ENCODE measurements at places on chromosomes 6 and 20.

- H3K4me3 ChIP-seq, result no peak overlapping the region
- no peaks in the 10 kb centered on the region for H3K27me3 ChIP-seq
- no peaks in the 10 kb centered on the region for H3K4me1 ChIP-seq
- no peaks in the 10 kb centered on the region for H3K36me3 ChIP-seq
- DNase-seq, result no peak
- no peak overlapping the region for H3K27ac ChIP-seq
Measured at GRCh38 chr6:91171754-91172462, 585.0 kb upstream of the MAP3K7 start.

- no peaks in the 10 kb centered on the region for H3K4me1 ChIP-seq
- no peaks in the 10 kb centered on the region for H3K36me3 ChIP-seq
- no peak overlapping the region for H3K27ac ChIP-seq
Measured at GRCh38 chr20:21389368-21389767, 8.0 kb downstream of the NKX2-4 start.

GRCh38 chr6:98458708-98459107 lies 375.7 kb upstream of the POU3F2 start:
- no peaks in the 10 kb centered on the region for H3K4me1 ChIP-seq
- no peak for DNase-seq
- H3K36me3 ChIP-seq, result no peaks in the 10 kb centered on the region

DNA sequence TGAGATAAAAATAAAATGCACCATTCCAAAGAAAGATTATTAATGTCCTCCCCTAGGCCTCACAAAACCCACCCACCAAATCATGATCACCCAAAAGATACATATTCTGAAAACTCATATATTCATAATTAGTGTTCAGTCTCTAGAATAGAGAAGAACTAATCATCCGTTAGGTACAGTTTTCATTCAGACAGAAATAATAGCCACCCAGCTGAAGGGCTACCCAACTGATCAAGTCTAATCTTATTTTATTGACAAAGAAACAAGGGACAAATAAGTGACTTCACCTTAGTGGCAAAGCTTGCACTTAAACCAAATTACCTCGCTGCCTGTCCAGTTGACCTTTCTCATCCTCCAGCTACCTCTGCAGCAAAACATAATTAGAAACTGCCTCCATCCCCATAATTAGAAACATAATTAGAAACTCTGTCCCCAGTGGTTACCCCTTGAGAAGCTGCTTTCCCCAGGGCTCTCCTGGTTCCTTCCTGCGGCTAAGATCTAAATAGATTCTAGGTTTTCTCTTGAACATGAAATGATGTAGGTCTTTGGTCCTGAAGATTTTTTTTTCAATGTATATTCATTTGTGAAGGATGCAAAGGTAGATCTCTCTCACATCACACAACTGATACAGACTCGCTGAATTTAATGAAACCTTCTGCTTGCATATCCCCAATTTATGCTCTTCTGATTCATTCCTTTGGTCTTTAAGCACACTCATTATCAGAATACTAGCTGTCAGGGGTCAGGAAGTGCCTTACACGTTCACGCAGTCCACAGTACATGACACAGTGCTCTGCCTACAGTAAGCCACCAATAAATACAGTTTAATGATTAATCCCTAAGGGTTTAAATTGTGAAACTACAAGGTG lies 46.3 kb downstream of the HBS1L start:
- peak overlapping the region; percentile 21 for H3K4me3 ChIP-seq
- H3K4me1 ChIP-seq, result peaks cover 88% of the 10 kb centered on the region
- peaks cover 8% of the 10 kb centered on the region for H3K36me3 ChIP-seq
- H3K27me3 ChIP-seq, result no peaks in the 10 kb centered on the region

DNA sequence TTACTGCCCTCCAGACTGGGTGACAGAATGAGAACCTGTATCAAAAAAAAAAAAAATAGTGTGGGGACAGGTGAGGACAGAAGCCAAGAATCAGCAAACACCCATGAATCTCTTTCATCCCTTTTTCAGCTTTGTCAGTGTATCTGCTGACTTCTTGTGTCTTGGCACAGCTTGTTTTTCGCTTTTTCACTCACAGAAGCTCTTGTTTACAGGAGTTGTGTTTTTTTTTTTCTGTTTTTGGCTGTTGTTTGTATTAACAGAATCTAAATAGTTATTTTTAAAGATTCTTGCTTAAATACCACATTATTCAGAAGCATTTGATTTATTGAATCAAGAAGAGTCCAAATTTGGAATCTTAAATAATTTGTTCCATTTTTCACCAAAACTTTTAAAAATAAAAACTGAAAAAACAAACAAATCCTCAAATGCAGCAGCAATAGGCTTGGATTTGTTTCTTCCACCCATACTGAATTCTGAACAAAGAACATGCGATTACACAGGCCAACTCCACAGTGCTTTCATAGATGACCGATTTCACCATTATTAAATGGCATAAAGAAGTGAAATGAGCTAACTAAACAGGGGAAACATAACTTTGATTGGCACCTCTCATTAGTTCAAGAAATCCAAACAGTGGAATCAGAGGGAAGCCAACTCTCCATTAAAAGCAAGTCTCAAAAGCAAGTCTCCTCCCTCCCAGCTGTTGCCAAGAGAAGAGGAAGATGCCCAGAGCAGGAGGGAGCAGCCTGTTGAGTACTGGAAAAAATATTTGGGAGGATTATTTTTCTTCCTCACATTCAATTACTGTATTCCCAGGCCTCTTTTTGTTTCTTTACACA lies 27.2 kb upstream of the GPR63 start:
- no peak overlapping the region for H3K4me3 ChIP-seq
- H3K36me3 ChIP-seq, result no peaks in the 10 kb centered on the region
- no peaks in the 10 kb centered on the region for H3K4me1 ChIP-seq
- H3K27me3 ChIP-seq, result no peaks in the 10 kb centered on the region

GRCh38 chr20:36175475-36175995 lies 21.0 kb downstream of the EPB41L1 start:
- DNase-seq, result no peak
- H3K4me3 ChIP-seq, result no peak overlapping the region
- H3K4me1 ChIP-seq, result no peaks in the 10 kb centered on the region
- no peaks in the 10 kb centered on the region for H3K36me3 ChIP-seq
- no peaks in the 10 kb centered on the region for H3K27me3 ChIP-seq

DNA sequence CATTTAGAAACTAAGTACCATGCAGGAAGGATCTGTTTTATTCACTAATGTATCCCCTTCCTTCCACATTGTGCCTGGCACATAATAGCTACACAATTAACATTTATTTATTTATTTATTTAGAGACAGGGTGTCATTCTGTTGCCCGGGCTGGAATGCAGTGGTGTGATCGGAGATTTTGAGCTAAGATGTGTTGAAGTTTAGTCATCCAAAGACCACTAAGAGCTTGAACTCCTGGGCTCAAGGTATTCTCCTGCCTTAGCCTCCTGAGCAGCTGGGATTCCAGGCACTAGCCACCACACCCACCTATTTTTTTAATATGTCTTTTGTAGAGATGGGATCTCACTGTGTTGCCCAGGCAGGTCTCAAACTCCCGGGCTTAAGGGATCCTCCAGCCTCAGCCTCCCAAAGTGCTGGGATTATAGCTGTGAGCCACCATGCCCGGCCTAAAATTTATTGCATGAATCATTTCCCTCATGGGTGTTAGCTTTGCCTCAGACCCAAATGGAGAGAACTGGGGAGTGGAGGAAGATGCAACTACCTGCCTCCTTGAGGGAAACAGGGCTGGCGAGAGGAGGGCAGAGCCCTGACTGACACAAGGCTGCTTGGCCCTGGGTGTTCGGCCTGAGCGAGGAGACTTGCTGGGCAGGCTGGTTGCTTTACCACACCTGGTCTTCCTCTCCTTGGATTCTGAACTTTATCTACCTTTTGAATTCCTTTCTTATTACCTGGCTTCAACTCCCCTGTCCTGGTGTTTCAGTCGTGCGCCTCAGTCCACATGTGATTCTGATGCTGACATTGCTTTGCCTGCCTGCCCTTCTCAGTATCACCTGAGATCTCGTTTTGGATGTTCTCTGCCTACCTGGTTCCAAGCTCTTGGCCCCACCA lies 1.7 kb upstream of the DYNLT1 start:
- no peak overlapping the region for H3K27ac ChIP-seq
- no peaks in the 10 kb centered on the region for H3K27me3 ChIP-seq
- H3K36me3 ChIP-seq, result no peaks in the 10 kb centered on the region
- H3K4me1 ChIP-seq, result peaks cover 8% of the 10 kb centered on the region

- no peak overlapping the region for H3K27ac ChIP-seq
- no peak for DNase-seq
- no peak overlapping the region for H3K4me3 ChIP-seq
- no peaks in the 10 kb centered on the region for H3K27me3 ChIP-seq
- H3K4me1 ChIP-seq, result no peaks in the 10 kb centered on the region
Measured at GRCh38 chr6:108363889-108364313, 69.0 kb downstream of the AFG1L start.

DNA sequence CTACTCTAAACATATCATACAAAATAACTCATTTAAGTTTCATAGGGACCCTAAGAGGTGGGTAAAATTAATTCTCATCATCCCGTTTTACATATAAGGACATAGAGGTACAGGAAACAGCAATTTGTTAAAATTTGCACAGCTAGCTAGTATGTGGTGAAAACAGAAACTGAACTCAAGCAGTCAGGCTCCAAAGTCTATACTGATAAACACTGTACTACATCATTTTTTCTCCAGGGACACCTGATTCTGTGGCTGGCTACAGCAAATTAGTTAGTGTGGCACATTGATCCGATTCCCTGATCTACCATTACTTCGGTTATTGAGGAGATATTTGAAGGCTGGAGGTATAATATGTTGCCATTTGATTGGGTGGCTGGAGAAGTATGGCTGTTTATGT lies 36.2 kb upstream of the E2F3 start:
- H3K4me1 ChIP-seq, result peaks cover 20% of the 10 kb centered on the region
- H3K27ac ChIP-seq, result peak overlapping the region; percentile 47
- H3K27me3 ChIP-seq, result no peaks in the 10 kb centered on the region
- DNase-seq, result peak; percentile 78
- H3K4me3 ChIP-seq, result peak overlapping the region; percentile 24
- H3K36me3 ChIP-seq, result no peaks in the 10 kb centered on the region

DNA sequence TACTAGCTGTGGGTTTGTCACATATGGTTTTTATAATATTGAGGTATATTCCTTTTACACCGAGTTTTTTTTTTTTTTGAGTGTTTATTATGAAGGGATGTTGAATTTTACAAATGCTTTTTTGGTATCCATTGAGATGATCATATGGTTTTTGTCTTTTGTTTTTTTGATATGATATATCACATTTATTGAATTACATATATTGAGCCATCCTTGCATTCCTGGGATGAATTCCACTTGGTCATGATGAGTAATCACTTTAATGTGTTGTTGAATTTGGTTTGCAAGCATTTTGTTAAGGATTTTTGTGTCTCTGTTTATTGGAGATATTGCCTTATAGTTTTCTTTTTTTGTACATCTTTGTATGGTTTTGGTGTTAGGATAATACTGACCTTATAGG lies 3.3 kb upstream of the ZNF337 start:
- H3K4me3 ChIP-seq, result no peak overlapping the region
- no peak for DNase-seq
- H3K27me3 ChIP-seq, result no peaks in the 10 kb centered on the region
- H3K27ac ChIP-seq, result no peak overlapping the region
- H3K36me3 ChIP-seq, result no peaks in the 10 kb centered on the region
- no peaks in the 10 kb centered on the region for H3K4me1 ChIP-seq

- H3K27ac ChIP-seq, result no peak overlapping the region
- H3K27me3 ChIP-seq, result no peaks in the 10 kb centered on the region
- no peaks in the 10 kb centered on the region for H3K4me1 ChIP-seq
- no peak for DNase-seq
- H3K4me3 ChIP-seq, result no peak overlapping the region
Measured at GRCh38 chr6:25542984-25543910, 108.8 kb upstream of the SCGN start.

- no peak overlapping the region for H3K27ac ChIP-seq
- H3K4me3 ChIP-seq, result no peak overlapping the region
- peaks cover 13% of the 10 kb centered on the region for H3K4me1 ChIP-seq
- H3K27me3 ChIP-seq, result no peaks in the 10 kb centered on the region
- DNase-seq, result no peak
Measured at GRCh38 chr6:134436281-134436815, 118.4 kb upstream of the SGK1 start.

DNA sequence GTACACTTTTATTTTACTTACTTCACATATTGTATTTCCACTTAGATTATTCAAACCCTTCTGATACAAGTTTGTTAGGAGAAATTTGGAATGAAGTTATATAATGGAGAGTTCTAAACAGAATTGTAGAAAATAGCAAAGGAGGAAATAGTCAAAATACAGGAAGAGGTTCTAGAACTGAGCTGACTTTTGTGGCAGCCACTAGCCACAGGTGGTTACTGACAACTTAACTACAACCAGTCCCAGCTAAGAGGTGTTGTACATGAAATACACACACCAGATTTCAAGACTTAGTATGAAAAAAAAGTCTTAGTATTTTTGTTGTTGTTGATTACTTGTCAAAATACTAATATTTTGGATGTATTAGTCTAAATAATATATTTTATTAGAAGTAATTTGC lies 727.4 kb upstream of the CITED2 start:
- no peak for DNase-seq
- no peaks in the 10 kb centered on the region for H3K27me3 ChIP-seq
- no peaks in the 10 kb centered on the region for H3K36me3 ChIP-seq
- H3K4me3 ChIP-seq, result no peak overlapping the region

GRCh38 chr6:19181211-19181610 lies 656.0 kb upstream of the ID4 start:
- no peaks in the 10 kb centered on the region for H3K36me3 ChIP-seq
- H3K4me1 ChIP-seq, result no peaks in the 10 kb centered on the region
- H3K27ac ChIP-seq, result no peak overlapping the region
- no peak overlapping the region for H3K4me3 ChIP-seq
- no peaks in the 10 kb centered on the region for H3K27me3 ChIP-seq

Measured in MM.1S (cell line).